Right cardiac atrium (tissue), 5 donors: ENCODE measurements at places on chromosomes 3 and 15. TPM values are rescaled to one million over a fixed set of nuclear protein-coding genes. Genes with fewer than 3 reads are reported as not detected.
A peak's percentile ranks its signal among the peaks of the same experiment; 100 is the strongest.

- DNase-seq = peak; percentile 54
Observed at GRCh38 chr15:32718821-32719716, 1.3 kb downstream of the GREM1 start.

DNA sequence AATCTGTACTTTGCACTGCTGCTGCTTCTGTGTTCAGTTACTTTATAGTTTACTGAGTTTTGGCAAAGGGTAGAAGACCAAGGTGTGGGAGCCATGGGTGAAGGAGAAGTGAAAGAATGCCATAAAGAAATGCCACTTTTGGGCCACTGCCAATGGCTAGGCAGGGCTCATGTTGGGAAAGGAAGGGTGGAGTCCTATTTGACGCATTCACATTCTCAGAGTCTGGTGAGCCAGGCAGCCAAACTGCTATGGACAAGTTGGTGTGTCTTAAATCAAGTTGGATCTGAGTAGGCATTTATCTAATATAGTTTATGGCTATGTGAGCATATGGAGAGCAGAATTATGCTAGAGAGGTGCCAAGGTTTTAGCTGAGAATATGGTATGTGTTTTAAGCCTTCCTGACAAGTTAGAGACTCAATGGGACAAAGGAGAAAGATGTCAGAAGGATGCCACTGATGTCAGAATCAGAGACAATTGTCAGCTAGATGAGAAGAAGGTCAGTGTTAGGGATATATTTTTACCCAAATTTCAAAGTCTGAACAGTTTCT, 296.1 kb downstream of the AGBL1 start:
- no peak for DNase-seq

- DNase-seq = peak; percentile 34
Observed at GRCh38 chr15:23403550-23403949, 43.5 kb downstream of the GOLGA6L2 start.

DNA sequence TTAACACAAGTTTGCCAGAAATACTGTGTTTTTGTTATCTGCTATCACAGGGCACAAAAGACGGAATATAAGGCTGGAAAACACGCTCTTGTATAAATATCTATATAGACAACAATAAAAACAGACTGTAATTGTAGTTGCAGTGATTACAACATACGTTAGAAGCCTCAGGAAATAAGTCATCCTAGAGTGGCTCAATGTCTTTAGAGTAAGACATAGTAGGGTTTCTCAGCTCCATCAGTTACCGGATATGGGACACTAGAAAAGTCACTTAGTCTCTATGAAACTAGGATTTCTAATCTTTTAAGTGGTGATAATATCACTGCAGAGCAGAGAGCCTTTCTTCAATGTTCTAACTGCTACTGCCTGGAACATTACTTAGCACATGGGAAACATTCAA, 208.8 kb downstream of the STAG1 start:
- no peak for DNase-seq

GRCh38 chr3:42166662-42167300, 75.6 kb downstream of the TRAK1 start:
- DNase-seq = no peak

DNA sequence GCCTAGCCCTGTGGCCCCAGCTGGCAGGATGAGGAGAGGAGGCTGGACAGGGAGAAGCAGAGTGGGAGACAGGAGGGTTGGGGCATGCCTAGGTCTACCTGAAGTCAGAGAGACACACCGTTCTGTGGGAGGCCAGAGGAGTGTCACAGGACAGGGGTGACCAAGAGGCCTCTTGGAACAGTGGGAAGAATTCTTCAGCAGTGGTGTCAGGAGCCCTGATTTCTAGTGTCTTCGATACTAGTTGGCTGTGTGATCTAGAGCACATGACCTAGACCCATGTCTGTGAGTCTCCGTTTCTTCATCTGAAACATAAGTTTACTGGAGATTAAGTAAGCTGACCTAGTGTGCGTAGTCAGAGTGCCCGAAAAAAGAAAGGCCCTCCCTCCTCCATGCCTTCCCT, 92.2 kb downstream of the EEFSEC start:
- DNase-seq = no peak

- peak; percentile 67 for DNase-seq
Observed at GRCh38 chr3:194574639-194575483, 58.4 kb downstream of the TMEM44 start.

DNA sequence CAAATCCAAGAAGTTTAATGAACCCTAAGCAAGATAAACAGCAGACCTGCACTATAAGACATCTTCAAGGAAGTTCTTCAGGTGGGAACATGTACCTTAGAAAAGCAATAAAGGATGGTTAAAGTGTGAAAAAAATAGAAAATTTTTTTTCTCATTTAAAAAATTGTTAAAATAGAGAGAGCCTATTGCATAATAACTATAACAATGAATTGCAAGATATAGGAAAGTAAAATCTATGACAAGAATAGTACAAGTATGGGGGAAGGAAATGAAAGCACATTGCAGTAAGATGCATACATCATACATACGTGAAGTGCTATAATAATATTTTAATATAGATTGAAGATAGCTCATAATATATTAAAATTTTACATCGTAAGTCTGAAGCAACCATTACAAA, 310.1 kb upstream of the KCNMB2 start:
- DNase-seq = no peak

DNA sequence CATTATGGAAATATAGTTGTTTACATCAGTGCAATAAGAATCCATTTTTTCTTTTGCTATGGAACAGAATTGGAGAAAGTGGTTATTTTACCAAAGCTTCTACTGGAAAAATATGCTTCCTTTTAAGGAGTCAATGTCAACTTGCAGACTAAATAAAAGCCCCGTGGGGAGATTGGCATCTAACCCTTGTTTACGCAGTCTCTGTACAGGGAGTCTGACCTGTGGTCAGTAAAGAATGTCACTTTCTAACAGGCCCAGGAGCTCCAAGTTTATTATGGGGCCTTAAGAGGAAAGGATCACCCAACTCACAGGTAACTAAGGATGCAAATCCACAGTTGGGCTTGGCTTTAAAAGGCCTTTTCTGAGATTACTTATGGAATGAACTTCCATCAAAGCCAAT, 1751.2 kb downstream of the SI start:
- DNase-seq = no peak

- DNase-seq = no peak
Observed at GRCh38 chr15:98304371-98304770, 343.9 kb downstream of the ARRDC4 start.

DNA sequence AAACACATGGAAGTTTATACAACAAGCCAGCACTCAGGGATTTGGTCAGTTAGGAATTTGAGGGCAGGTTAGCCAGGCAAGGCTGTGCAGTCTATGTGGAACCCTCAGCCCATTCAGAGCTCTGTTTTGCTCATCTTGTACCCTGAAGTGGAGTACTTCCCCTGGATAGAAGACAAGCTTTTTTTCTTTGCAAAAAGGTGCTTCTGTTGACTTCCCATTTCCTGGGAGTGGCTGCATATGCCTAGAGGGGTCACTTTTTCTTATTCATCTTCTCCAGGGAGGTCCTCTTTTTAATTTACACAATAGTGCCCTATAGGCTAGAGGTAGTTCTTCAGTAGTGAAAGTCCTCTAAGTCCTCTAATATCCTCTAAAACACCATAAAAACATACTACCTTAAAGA, 225.0 kb upstream of the P2RY1 start:
- DNase-seq = no peak

GRCh38 chr15:61756071-61756820, 304.0 kb downstream of the VPS13C start:
- no peak for DNase-seq

GRCh38 chr3:181176601-181177000, 187.1 kb upstream of the DNAJC19 start:
- peak; percentile 60 for DNase-seq

DNA sequence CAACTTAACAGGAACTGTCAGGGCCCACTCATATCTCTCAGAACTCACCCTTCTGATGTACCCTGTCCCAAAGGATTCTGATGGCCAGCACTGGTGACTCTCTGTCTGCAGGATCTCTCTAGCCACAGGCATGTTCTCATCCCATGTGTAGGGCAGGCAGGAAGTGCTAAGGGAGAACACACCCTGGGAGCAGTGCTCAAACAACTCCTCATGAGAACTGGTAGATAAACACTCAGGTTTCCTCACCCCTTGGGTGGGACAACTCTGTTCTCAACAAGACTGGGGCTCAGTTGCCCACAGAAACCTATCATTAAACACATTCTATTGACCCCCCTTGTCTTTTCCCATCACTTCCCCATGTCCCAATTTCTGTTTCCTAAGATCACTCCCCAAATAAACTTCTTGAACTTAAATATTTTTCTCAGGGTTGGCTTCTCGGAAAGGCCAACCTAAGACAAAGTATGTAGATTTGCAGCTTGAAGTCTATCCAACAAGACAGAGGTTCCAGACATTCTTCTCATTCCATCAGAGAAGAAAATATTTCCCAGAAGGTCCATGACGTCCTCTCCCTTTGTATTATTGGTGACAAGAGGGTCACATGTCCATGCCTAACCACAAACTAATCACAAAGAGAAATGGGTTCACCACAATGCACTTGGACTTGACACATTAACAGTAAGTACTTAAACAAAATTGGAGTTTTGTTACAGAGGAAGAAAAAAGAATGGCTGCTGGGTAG, 276.6 kb upstream of the GADL1 start:
- no peak for DNase-seq

- no peak for DNase-seq
Observed at GRCh38 chr15:82943176-82943575, 9.3 kb downstream of the HOMER2 start.

DNA sequence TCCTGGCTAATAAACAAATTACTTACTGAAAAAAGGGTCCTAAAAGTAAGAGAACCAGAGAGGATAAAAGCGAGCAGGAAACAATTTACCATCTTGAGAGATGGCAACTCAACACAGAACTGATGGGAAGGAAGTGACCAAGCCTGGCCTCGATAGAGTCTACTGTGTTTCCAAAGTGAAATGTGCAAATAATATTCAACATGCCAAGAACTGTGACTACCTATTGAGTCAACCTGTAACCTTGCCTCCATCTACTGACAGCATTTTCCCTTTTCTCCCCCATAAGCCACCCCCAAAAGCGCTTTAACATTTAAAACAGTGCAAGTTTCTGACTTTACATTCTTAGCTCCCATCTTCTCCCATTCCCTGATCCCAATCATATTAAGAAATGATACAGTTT, 75.4 kb upstream of the PSMD6 start:
- no peak for DNase-seq

- no peak for DNase-seq
Observed at GRCh38 chr15:47678040-47678439, 39.3 kb upstream of the SEMA6D start.

PRRT3 gene
- total RNA-seq = 1.5 TPM

CHRNA7 gene
- 1.5 TPM for total RNA-seq

NANOGP8 gene
- not detected for total RNA-seq
